ENCODE measurements at places on chromosomes 11 and 22.

DNA sequence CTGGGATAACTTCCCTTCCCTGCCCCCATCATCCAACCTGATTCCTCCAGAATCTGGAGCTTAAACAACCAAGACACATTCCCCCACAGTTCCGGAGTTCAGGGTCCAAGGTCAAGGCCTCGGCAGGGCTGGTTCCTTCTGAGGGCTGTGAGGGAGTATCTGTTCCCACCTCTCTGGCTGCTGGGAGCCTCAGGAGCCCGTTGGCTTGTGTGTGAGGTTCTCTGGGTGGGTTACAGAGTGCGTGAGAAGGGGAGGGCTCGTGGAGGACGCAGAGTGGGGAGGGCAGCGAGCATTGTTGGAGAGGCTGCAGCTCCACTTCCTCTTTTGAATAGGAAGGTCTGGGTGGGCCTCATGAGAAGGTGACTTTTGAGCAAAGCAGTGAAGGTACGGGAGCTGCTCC, 8.5 kb downstream of the SERHL2 start:
- DNase-seq, result no peak

GRCh38 chr11:119192111-119192510, 6.8 kb downstream of the NHERF4 start:
- no peak for DNase-seq

GRCh38 chr22:42752912-42753311, 32.2 kb upstream of the A4GALT start:
- DNase-seq, result no peak

GRCh38 chr11:65133724-65134123, 595 bp downstream of the SYVN1 start:
- no peak for DNase-seq

DNA sequence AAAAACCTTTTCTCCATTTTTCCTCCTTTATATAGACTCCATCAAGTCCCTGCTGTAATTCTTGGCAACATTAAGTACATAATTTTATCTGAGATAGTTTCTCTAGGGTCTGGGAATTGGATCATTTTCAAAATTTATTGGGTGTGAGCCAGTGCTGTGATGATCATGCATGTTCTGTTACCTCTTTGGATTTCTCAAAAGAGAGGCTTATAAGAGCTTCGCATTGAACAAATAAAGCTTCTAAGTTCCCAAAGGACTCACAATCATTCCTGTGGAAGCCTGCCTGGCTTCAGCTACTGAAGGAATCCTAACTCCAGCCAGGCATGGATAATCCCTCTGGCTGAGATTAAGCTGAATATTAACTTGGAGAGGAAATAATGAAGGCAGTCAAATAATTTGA, 208.5 kb downstream of the RAB38 start:
- DNase-seq, result no peak

DNA sequence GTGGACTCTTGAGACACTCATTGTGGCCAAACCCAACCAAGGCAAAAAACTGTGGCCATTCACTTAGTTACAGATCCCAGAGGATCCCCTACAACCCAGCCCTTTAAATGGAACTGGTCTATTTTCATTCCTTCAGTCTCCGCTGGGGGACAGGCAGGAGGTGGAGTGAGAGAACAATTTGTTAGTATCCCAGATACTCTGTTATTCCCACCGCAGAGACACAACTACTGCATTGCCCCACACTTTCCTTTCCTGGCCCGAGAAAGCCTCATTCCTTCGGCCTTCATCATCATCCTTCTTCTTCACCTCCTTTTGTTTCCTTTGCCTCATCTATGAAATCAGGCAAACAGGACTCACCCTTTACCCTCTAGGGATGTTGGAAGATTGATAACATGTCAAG, 191.1 kb downstream of the NTM start:
- no peak for DNase-seq

GRCh38 chr11:62472063-62472884, 53.4 kb downstream of the SCGB1A1 start:
- no peak for DNase-seq

DNA sequence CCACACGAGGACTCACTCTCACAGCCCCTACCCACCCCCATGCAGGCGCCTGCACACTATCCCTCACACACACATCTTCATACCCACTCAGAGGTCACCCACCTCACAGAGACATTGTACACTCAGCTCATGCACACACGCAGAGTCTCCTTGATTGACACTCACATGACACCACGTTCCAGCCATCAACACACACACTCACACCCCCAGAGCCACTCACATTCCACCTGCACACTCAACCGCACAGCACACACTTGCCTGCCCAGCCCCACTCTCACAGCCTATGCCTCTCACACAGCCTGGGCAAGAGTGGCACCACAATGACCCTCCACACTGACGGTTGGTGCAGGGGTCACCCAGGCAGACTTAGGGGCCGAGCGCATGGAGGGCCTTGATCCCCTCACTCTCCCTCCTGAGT, 2.2 kb downstream of the SPI1 start:
- no peak for DNase-seq

- no peak for DNase-seq
Measured at GRCh38 chr11:77027275-77027674, 6.9 kb upstream of the B3GNT6 start.

DNA sequence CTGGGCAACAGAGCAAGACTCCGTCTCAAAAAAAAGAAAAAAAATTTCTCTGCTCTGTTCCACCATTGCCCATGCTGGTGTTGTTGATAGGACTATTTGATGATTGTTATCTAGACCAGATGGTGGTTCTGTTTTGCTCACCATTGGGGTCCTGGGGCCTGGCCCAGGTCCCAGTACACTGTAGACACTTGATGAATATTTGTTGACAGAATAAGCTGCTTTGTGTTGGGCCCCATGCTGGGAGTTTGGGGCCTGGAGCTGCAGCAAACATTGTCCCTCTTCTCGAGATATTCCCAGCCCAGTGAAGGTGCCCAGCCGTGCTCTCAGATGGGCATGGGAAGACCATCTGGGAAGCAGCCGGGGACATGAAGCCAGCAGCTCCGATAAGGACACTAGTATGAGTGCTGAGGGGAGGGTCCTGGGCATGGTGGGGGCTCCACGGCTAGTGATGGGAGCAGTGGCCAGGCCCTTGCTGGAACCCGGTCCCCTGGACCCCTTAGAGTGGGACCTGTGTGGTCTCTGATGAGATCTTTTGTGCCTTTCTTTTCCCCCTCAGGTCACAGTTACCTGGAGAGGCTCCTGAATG, 13.6 kb downstream of the INCENP start:
- DNase-seq, result no peak

- DNase-seq, result no peak
Measured at GRCh38 chr11:2652333-2653197, 47.2 kb downstream of the KCNQ1OT1 start.

GRCh38 chr11:91749251-91749650, 475.4 kb upstream of the FAT3 start:
- DNase-seq, result no peak

DNA sequence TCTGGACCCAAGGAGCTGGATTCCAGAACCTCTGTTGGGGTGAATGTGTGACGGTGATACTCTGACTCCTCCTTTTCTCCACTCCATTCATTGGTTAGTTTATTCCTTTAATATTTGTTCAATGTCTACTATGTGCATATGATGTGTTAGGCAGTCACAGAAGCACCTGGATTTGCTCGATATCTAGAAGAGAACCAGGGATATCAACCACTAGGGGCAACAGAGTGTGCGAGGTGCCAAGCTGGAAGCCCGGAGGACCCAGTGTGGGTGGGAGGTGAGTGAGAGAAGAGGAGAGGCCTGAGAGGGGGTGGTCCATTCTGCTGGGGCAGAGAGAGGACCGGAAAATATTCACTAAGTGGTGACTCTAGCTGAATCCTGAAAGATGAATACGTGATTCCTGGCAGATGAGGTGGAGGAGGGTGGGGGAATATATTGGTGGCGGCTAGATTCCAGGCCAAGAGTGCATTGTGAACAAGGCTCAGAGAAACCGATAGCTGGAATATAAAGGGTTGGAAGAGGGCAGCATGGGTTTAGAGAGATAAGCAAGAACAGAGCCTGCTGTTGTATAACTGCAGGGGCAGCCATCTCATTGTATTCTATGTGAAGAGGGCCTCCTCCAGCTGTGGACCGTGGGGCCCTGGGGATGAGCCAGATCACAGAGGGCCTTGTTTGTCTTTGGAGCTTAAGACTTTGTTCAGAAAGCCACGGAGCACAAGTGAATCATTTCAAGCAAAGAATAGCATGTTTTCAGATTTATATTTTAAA, 6.9 kb upstream of the TIMP3 start:
- no peak for DNase-seq

DNA sequence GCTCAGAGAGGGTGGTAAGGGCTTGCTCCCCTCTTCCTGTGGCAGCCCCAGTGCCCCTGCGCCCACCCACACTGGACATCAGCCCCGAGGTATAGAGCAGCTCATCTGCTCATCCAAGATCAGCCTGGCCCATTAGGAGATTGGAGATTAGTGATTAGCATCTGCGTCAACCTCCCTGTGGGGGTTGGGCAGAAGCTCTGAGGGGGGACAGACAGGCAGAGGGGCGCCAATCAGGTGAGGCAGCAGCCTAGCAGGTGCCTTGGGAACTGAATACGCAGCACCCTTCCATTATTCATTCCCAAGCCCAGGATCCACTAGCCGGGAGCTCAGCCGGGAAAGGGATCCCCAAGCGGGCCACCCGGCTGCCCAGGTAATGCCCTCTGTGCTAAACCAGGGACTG, 11.0 kb downstream of the SMTN start:
- DNase-seq, result no peak

Data from activated T-cell treated with anti-CD3 and anti-CD28 coated beads, Interleukin-2, amount 50 U/mL, for 1 hour (primary cell).